Tibial nerve (tissue), 4 donors: ENCODE measurements at places on chromosomes 2 and 18. TPM values are rescaled to one million over a fixed set of nuclear protein-coding genes. Genes with fewer than 3 reads are reported as not detected.

The ERICH2 gene
- not detected for total RNA-seq

The TNS1 gene
- 588 TPM for total RNA-seq

The METTL5 gene
- total RNA-seq, result 41.0 TPM

The C2orf15 gene
- total RNA-seq, result not detected

The CYRIA gene
- total RNA-seq, result 5.7 TPM

The STRN gene
- total RNA-seq, result 26.4 TPM

The KCNIP3 gene
- total RNA-seq, result 39.1 TPM

The PRKAG3 gene
- total RNA-seq, result not detected

The PLB1 gene
- total RNA-seq, result 2.3 TPM

The ACVR1C gene
- total RNA-seq, result 1.4 TPM

The RAD51AP2 gene
- not detected for total RNA-seq

The TFPI gene
- 88.5 TPM for total RNA-seq

The UBE2F gene
- 35.1 TPM for total RNA-seq

The C1GALT1C1L gene
- total RNA-seq, result 0.98 TPM

The CNTNAP5 gene
- under 0.01 TPM for total RNA-seq

The UGT1A5 gene
- total RNA-seq, result not detected

The WIPF1 gene
- 43.2 TPM for total RNA-seq

The MC4R gene
- not detected for total RNA-seq

The LIMS4 gene
- total RNA-seq, result 0.87 TPM

The ST8SIA5 gene
- not detected for total RNA-seq

The TMX3 gene
- total RNA-seq, result 61.5 TPM

The SH2D6 gene
- total RNA-seq, result not detected

The GALNT5 gene
- total RNA-seq, result 0.98 TPM

The PUM2 gene
- total RNA-seq, result 78.2 TPM
